Naive thymus-derived CD8-positive, alpha-beta T cell (primary cell): ENCODE measurements at places on chromosomes 1 and 21.

DNA sequence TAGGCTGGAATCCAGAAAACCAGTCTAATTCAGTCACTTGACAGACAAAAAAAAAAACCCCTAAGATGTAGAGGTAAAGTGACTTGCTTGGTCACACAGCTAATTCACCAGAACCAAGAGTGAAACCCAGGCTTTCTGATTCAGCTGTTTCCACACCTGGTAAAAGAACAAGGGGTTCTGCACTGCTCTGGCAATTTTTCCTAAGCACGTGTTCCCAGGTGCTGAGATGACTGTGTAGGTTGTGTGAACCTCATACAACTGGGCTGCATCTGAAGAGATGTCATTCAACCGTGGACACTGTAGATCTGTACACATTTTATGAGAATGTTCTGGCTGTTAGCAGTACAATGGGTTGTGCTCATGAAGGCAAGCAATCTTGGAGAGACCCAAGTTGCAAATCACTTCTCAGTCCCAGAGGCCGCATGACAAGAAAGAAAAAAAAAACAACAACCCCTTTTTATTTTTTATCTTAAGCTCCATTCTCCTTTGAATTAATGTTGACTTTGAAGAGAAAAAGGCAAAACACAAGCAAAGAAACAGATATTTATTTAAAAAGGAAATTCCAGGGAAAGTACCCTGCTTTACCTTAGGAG is 95.4 kb downstream of the INTS7 start:
- no peak for DNase-seq

DNA sequence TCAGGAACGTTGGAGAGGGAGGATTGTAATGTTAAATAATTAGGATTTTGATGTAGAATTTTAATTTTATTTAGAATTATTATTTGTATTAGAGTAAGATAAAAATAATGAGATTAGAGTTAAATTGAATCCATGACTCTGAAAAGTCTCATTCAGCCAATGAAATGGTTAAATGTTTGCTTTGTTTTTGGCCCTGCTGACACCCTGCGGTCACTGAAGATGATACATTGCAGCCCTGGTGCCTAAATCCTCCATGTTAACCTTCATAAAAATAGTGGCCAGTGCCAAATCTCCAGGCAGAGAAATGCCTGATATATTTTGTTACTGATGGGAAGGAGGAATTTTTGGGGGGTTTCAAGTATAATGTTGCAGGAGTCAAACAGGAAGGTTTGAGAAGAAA is 27.3 kb upstream of the RLF start:
- no peak for DNase-seq

DNA sequence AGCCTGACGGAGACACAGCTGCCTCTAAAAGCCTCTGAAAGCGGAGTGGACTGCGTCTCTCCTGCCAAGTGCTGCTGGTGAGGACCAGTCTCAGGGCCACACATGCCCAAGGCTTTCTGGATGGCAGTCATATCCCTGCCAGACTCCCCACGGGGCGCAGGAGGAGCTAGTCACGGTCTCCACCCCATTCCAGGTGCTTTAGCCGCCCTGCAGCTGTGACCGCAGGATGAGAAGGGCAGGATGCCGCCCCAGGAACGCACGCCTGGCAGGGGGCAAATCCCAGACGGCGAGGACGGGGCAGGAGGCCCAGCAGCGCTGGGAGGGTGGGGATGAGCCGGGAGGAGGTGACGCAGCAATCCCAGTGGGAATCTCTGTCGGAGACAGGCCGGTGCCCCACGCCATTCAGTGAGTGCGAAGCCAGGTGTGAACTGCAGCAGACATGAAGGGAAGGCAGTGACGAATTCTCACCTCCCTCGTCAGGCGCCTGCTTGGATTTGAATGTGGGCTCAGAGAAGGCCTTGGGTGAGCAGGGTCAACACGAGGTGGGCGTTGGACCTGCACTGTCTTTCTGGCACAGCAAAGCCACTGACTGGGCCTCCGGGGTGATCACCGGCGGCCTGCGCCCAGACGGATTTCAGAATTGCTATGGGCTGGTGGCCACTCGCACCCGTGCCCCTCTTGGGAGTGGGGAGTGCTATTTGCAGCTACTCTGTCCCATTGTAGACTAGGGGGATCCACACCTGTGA is 38.5 kb upstream of the SLC19A1 start:
- no peak for DNase-seq

DNA sequence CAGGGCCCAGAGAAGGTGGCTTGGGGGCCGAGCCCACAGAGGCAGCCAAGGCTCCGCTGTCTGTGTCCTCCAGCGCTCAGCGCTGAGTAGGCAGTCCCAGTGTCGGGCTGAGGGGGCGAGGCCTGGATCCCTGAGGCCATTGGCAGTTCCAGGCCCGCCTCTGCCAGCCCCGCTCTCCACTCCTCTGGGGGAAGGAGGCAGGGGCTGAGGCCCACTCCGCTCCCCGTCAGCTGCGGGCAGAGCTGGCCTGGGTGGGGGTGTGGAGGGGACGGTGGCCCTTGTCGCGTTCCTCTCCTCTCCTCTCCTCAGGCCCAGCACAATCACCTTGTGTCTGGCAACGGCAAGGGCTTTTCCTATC is 132.8 kb downstream of the CASZ1 start:
- DNase-seq: no peak

- DNase-seq: no peak
Measured at GRCh38 chr1:119962296-119962968, 66.1 kb upstream of the ADAM30 start.

GRCh38 chr1:113298941-113299340 is 91.4 kb upstream of the MAGI3 start:
- no peak for DNase-seq

- no peak for DNase-seq
Measured at GRCh38 chr1:114479134-114479533, 31.9 kb downstream of the TRIM33 start.

GRCh38 chr1:177976596-177976995 is 6.7 kb upstream of the SEC16B start:
- no peak for DNase-seq

DNA sequence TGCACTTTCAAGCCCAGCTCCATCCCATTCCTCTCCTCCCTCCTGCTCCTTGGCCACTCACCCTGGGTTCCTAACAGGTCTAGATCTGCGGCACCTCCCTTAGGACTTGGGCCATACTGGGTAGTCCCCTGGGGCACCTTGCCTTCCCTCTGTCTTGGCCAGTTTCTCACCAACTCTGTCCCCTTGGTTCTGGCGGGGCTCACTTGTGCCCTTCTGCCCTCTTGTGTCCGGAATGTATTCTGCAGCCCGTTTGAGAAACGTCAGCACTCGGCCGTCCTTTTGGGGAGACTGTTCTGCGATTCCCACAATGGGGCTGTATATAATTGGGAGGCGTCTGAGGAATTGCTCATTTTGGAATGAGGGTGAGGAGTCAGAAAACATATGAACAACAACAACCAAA is 162.4 kb downstream of the ZSCAN20 start:
- DNase-seq: no peak

- no peak for DNase-seq
Measured at GRCh38 chr1:171310661-171311087, 3.3 kb upstream of the FMO4 start.

DNA sequence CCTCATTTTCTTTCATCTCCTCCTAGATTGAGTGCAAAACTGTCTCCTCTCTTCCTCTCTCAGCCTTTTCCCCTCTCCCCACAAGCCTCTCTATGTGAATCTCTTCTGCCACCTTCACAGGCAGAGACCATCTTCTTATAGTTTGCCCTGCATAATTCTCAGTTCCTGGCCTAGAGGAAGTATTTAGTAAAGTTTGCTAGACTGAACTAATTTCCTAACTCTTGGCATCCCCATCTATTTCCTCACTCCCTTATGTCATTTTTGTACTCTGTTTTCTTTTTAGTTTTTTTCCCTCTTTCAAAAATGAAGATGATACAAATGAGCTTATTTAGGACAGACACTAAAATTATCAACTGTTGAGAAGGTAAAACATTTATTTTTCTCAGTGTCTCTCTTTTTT is 66.0 kb downstream of the XCL2 start:
- DNase-seq: no peak

GRCh38 chr1:33433509-33434362 is 2.8 kb upstream of the PHC2 start:
- no peak for DNase-seq

- DNase-seq: no peak
Measured at GRCh38 chr1:151805066-151805820, at the start of gene LINGO4. LINGO4 (minus strand) TSS chr1:151805419; CDS start chr1:151802704, 2,715 bp downstream.

DNA sequence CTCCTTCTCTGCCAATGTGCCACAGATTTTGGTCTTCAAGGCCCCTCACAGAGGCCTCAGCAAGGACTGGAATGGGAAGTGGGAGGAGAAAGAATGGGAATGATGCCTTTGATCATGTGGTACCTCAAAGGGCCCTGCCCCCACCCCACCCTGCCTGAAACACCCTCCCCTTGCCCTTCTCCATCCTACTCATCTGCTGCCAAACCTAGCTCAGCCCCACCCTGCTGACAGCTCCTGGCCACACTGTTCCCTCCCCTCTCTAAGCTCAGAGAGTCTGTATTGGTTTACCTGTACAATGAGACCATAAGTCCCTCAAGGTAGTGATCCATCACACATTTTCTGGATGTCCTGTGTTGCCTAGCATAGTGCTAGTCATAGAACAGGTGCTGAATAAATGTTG is 6.7 kb upstream of the ARHGAP30 start:
- DNase-seq: no peak

DNA sequence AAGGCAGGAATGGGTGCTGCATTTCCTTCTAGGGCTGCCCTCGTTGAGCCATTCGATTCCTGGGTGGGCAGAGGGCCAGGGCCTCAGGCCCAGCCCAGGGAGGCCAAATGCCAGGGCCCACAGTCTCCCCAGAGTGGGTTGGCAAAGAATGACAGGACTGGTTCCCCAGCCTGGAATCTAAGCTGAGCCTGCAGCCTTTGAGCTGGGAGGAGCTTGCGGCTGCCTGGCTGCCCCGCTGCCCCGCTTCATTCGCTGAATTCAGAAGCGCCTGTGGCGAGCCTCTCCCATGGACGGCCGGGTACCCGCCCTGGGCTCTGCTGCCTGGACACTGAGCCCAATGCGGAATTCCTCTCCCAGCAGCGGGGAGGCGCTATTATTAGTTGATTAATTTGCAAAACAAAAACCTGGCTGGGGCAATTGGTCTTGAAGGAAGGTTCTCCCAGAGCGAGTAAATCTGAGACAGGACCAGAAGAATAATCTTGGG is 32.3 kb upstream of the TARDBP start:
- DNase-seq: no peak

GRCh38 chr1:171152549-171152948 is 32.6 kb upstream of the FMO2 start:
- no peak for DNase-seq

GRCh38 chr1:221926441-221926840 is 184.6 kb upstream of the DUSP10 start:
- DNase-seq: no peak

GRCh38 chr1:95169548-95169947 is 52.4 kb downstream of the TLCD4 start:
- no peak for DNase-seq

- no peak for DNase-seq
Measured at GRCh38 chr1:238991765-238992495, 394.4 kb upstream of the CHRM3 start.

GRCh38 chr1:52203935-52204625 is 62.2 kb downstream of the ZFYVE9 start:
- DNase-seq: no peak

GRCh38 chr1:29540801-29541357 is 304.6 kb downstream of the PTPRU start:
- DNase-seq: no peak

GRCh38 chr1:68223687-68224086 is 8.6 kb downstream of the WLS start:
- DNase-seq: no peak

DNA sequence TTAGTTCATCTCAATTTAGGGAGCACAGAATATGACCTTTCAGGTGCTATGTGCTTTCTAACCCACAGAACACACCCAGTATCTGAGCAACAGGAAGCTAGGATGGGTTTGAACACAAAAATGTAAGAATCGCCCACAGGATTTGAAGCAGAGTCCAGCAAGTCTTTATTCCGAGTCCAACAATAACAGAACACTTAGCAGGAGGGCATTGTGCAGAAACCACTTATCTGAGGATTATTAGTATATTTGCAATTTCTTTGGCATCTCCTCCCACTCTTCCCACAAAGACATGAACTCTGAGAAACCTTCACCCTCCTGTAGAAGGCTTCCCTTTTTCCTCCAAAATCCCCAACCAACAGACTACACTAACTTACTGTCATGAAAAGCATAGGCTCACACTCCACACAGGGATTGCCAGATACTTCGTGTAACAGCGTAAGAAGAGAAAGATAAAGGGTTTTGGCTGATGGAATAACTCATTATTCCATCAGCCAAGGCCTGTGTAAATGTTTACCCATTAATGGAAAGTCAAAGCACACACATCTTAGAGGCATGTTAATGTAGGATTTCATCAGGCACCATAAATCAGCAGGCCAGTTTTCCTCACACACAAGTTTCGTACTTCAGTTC is 16.1 kb downstream of the SIPA1L2 start:
- DNase-seq: no peak

- DNase-seq: no peak
Measured at GRCh38 chr1:62955666-62956065, 171.7 kb downstream of the ATG4C start.
